ENCODE measurements at places on chromosomes 13 and 19.

- DNase-seq, result no peak
These were observed 72.4 kb upstream of the TSC22D1 start for GRCh38 chr13:44648392-44649103.

- no peak for DNase-seq
These were observed 76.0 kb downstream of the CAB39L start for GRCh38 chr13:49367640-49368422.

DNA sequence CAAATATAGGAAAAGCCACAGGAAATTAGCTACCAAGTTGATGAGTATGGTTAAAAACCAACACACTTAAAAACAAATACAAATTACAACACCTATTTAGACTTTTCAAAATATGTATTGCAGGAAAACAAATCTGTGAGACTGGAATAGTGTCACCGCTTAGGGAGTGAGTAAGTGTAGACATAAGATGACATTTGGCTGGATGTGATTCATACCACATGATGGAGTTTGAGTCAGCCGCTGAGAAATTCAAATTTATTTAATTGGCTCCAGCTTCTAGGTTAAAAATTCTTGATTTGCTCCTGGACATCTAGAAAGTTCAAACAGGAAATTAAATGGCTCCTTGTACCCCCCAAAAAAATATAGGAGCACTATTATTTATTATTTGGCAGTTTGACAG is 531.7 kb downstream of the SLITRK1 start:
- no peak for DNase-seq

- no peak for DNase-seq
These were observed 19.1 kb upstream of the ZNF835 start for GRCh38 chr19:56690670-56691069.

- DNase-seq, result peak; percentile 64
These were observed 61.6 kb upstream of the MED4 start for GRCh38 chr13:48156466-48156865.

- no peak for DNase-seq
These were observed 93.0 kb downstream of the SLC7A1 start for GRCh38 chr13:29502391-29503008.

GRCh38 chr13:96994017-96994857 is at the start of gene OXGR1:
OXGR1 (minus strand) TSS chr13:96994476; CDS start chr13:96987759, 6,717 bp downstream.
- DNase-seq, result no peak

- no peak for DNase-seq
These were observed 24.4 kb downstream of the PPP2R1A start for GRCh38 chr19:52214241-52214640.

- peak; percentile 64 for DNase-seq
These were observed 32.8 kb downstream of the ATP11A start for GRCh38 chr13:112722433-112723263.

DNA sequence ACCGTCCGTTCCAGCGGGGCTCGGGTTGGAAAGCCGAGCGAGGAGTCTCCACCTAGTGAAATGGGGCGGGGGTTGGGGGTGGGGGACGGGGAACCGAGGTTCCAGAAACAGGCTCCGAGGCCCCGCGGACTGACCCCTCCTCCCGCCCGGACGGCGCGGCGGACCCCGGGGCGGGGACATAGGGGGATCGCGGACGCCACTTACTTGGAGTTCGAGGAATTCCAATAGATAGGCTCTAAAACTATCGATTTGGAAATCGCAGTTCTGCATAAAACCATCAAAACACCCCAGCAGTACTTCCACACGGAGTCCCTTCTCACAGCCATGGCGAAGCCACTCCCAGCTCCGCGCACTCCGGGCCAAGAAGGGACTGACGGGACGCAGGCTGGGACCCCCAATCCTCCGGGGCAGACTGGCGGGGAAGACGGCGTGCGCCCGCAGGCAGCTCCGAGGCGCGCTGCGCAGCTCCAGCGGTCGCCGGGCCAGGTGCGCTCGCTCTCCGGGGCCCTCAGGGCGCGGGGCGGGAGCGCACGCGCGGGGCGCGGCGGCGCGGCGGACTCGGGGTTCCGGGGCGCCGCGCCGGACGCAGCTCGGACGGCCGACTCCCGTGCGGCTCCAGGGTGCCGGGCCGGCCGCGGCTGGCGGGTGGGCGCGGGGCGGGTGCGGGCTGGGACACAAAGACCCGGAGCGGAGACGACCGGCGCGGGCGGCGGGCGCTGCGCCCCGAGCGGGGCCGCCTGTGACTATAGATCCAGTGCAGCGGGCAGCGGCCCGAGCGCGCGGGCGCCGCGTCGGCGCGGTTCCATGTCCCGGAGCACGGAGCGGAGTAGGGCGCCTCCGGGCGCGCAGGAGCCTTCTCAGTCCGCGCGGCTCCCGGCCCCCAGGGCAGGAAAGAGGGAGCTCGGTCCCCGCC is 567 bp downstream of the EFNB2 start:
- no peak for DNase-seq

- DNase-seq, result no peak
These were observed 150.9 kb downstream of the RGCC start for GRCh38 chr13:41608111-41608838.

DNA sequence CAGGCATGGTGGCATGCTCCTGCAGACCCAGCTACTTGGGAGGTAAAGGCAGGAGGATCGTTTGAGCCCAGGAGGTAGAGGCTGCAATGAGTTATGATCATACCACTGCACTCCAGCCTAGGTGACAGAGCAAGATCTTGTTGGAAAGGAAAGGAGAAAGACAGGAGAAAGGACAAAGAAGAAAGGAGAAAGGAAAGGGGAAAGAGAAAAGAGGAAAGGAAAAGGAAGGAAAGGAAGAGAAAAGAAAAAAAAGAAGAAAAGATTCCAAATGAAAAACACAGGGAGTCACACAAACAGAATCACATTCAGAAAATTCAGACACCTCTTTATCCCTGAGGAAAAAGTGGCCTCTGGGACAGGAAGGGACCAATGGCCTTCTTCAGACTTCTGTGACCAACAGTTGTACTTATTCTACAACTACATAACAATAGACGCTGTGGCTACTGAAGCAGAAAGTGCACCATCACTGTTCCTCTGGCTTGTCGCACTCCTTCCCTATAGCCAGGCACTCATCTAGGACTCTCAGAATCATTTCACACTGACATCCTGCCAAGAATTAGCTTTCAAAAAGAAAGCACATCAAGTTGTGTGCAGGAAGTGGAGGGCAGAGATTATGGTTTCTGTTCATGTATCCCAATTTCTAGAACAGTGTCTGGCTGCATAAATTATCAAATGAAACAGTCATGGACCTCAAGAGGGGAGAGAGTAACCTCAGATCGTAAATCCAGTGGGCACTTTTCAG is 5.9 kb downstream of the MTMR6 start:
- no peak for DNase-seq

DNA sequence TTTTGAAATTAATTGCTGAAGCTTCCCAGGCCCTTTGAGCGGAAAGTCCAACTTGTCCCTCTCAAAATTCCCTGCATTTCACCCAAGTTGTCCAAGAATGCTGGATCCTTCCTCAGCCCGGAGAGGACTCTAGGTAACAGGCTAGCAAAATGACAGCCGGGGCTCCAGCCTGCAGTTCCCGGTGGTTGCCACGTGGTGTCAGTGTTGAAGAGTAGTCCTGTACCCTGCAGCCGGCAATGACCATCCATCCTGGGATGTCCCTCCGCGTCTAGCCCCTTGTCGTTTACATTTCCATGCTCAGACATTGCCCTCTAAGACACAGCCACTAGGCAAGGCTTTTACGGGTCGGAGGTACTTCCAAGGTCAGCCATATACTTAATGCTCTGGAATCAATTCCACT is 31.4 kb upstream of the MTIF3 start:
- DNase-seq, result peak; percentile 57

DNA sequence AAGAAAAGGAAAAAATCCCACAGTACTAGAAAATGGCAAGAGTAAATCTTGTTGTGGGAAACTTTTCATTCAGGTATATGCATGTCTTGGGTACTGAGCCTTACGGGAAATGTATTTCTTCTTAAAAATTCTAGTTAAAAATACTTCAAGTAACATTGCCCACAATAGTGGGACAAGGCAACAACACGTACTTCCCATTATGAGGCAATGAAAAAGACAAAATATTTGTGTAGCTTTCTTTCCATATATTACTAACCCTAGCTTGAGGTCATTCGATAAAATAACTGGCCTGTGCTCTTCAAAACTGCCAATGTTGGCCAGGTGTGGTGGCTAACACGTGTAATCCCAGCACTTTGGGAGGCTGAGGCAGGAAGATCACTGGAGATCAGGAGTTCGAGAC is 99.2 kb downstream of the INSR start:
- DNase-seq, result no peak

- no peak for DNase-seq
These were observed at the start of gene MOB3A for GRCh38 chr19:2096034-2096479. MOB3A (minus strand) TSS chr19:2096326; CDS start chr19:2078560, 17,766 bp downstream.

- DNase-seq, result no peak
These were observed 906 bp upstream of the CYP4F11 start for GRCh38 chr19:15935167-15935702.

DNA sequence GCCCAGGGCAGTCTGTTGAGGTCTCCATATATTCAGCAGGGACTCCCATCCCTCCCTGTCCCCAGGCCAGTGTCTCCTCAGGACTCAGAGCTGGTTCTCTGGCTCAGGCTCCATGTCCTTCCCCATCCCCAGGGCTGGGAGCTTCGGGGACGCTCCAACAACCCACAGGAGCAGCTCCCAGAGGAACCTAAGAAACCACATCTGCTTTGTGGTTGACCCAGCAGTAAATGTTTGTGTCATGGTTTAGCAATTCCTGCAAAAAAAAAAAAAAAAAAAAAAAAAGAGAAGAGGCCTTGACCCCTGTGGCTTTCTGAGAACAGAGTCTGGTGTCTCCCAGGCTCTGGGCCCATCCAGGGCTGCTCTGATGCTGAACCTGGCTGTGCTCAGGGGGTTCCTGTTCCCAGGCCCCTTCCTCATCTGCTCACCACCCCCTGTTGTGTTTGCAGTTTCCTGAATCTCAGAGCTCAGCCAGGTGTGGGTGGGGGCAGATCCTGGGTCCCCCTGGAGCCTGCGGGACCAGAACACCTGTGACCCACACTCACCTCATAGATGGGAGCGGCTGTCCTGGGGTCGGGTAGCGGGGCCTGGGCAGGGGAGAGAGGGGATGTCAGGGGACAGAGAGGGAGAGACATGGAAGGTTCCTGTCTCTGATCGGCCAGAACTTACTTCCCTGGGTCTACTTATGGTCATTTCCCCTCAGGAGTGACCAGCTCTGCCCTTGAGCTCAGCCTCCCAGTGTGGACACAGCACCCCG is 25.2 kb upstream of the CEACAM1 start:
- DNase-seq, result no peak

- DNase-seq, result no peak
These were observed 1759.4 kb downstream of the PCDH9 start for GRCh38 chr13:65470781-65471180.

DNA sequence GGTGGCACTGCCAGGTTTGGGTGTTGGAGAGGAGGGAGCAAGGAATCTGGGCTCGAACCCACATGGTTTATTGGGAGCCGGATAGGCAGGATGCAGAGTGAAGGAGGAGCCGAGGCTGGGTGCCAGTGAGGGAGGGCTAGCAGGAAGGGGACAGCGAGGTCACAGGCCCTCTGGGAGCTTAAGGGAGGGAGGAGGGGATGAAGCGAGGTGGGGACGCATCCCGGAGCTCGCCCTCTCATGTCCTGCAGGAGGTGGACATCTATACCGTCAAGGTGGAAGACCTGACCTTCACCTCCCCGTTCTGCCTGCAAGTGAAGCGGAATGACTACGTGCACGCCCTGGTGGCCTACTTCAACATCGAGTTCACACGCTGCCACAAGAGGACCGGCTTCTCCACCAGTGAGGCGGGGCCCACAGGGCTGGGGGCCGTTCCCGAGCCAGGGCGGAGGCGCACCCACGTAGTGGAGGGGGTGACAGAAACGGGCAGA is 3.5 kb upstream of the ADM5 start:
- no peak for DNase-seq

DNA sequence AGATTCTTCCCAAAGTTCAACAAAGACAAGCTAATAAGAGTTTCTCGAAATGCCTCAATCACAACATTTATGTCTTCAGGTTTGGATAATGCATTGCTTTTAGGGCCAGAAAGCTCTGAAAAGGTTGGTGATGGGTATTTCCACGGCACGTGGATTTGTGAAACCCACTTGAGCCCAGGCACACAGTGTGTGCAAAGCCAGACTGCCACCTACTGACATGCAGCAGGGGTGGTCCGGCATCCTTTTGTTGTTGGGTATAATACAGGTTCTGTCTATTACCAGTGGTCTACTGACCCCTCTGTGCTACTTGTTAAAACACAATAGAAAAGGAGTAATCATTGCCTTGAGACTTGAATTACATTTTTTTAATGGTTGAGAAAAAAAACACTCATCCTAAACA is 225.6 kb downstream of the RAP2A start:
- no peak for DNase-seq

DNA sequence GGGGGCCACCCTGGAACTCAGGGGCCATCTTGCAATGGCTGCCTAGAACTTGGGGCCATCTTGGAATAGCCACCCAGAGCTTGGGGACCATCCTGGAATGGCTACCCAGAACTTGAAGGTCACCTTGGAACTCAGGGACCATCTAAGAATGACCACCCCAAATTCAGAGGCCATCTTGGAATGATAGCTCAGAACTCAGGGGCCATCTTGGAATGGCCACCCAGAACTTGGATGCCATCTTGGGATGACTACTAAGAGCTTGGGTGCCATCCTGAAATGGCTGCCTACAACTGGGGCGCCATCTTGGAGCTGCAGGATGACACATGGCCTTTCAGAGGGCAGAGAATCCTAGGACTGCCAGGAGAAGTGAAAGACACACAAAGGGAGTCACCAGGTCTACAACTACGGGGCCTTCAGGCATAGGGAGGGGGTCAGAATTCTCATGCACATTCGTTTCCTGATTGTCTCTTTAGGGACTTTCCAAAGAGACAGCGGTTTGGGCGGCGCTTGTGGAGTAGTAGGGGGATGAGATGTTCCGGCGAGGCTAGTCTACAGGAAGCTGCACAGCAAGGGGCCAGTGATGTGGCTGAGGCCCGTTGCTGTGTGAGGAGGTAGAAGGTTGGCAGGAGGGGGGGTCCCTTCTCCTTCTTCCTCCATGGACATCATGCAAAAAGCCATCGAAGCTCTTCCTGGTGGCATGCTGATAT is 125.0 kb downstream of the IER2 start:
- no peak for DNase-seq
